Stimulated activated naive CD8-positive, alpha-beta T cell treated with anti-CD3 and anti-CD28 coated beads, Interleukin-15, Interleukin-2, amounts not matched to agents 100 U/mL and 50 U/mL, for 24 hours (primary cell): ENCODE measurements at places on chromosomes 4 and X.

DNA sequence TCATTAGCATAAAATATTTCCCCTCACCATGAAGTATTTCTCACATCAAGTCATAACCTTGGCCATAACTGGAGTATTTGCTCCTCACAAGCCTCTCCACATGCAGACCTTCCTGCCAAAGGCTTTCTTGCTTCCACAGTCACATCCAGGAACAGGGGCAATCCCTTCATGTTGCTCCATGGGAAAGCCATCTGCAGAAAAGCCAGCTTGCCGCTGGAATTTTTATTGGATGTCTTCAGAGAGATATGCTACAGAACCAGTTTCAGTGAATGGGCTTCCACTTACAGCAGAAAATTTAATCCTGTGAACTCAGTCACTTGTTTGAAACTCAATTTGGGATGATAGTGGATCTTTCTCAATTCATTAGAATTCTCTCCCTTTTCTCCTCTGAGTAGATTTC is 3.2 kb upstream of the CDKN2AIP start:
- DNase-seq = no peak

DNA sequence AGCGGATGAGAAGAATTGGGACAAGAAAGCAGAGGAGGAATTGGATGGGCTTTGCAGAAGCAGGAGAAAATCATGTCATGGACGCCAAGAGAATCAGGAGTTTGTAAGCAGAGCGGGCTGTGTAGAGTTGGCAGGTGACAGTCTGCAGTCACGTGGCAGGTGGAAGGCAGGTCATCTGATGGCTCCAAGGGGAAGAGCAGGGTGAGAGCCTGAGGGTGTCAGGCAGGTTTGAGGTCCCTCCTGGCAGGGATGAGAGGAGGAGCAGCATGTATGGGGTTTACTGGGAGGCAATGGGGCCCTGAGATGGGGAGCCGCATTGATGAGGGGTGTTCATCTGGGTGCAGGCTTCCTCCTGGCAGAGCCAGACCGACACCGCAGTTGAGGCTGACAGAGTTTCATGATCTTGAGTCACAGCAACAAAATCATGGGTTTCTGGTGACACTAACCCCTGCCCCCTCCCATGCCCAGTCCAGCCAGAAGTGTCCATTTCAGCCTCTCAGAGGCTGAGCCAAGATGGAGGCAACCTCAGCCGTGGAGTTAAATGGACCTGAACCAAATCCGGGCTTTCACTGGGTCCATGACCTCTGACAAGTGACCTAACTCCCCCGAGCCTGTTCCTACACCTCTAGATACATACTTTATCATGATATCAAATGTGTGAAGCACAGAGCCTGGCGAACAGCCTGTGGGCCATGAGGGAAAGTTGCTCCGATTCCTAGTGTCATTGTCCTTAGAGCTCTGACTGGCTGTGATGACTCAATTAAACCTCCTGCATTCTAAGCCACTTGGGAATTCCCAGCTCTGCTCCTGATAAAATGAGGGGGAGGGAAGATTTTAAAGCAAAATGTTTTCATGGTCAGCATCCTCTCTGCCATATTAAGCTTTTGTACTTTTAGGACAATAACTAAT is 36.1 kb downstream of the EVC start:
- no peak for DNase-seq

DNA sequence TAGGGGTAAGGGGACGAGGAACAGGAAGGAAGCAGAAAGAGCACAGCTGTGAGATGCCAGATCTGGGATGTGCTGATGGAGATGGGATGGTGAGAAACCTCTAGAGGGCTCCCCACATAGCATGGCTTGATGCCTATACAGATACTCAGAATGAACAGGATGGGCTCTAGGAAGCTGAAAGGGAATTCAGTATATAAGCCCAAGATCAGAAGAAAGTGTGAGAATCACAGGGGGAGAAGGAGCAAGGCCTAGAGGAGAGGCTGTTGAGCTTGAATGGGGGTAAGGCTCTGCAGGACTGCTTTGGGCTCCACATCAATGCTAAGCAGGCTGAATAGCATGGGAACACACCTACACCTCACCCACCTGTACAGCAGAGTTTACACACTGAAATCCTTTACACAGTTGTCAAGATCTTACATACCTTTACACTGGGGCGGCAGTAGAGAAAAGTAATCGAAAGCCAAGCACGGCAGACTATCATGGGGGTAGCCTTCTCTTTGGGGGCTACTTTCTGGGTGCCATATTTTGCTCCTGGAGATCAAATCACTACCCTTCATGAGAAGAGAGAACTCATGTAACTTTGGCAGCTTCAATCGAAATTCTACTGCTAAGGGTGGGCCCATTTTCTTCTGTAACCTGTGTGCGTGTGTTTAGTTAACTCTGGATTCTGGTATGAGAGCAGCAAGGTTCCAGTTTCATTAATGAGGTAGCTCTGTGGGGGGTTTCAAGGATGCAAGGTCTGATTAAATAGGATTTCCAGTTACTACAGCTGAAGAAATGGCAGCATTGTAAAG is 30.6 kb downstream of the HOPX start:
- DNase-seq = no peak

DNA sequence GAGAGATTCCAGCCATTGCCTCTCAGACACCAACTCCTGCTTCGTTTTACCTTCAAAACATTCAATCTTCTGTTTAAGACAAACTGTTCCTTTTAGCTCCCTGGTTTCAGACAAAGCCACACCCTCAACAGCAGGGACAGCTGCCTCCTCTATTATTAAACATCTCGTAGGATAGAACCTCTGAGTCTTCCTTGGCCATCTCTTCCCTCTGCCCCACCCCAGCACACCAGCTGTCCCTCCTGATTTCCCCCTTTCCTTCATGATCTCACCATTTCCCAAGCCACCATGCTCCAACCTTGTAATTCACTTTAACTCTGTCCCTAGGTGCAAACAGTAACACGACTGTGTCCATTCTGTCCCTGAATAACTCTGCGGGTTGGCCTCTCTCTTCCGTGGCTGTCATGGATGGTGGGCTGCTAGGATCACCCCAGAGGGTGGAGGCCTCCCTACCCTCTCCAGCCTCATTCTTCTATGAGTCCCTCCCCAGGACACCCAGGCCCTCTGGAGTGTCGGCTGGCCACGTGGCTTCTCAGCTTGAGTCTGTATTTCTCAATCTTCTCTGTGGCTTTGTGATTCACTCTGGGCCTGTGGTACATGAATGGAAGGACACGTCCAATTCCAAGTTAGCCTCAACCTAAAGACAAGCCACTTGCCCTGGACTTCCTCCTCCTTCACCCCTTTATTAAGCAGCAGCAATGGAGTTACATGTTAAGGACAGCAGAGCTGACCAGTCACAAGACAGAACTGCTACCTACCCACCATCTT is 349.9 kb downstream of the FBXW7 start:
- DNase-seq = no peak

DNA sequence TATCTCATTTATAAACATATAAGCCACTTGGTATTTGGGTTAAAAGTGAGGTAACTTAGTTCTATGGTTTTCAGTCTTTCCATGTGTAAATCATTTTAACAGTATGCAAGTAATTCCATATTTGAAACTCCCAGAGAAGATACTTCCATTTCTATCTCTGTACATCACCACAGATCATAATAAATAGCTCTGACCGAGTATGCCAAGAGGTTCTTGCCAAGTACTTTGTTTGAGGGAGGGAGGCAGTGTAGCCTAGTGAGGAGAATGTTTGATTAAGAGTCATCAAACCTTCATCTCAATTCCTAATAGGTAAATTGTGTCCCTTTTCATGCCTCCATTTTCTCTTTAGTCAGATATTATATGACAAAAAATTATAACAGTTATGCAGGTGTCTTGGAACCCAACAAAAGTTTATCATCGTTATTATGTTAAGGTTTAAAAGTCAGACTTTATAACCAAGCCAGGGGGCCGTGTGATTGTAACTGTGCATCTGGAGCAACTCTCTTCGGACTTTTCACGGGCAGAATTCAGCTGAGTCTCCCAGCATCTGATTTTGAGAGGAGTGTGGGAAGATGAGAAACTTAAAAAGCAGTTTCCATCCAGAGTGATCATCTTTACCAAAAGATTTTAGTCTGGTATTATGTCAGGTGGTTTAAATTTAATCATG is 123.8 kb downstream of the ANK2 start:
- DNase-seq = no peak

- no peak for DNase-seq
These were observed 71.0 kb downstream of the DDX60L start for GRCh38 chr4:168409089-168409801.

- no peak for DNase-seq
These were observed 53.5 kb upstream of the PDE5A start for GRCh38 chr4:119682099-119682498.

- no peak for DNase-seq
These were observed 212.6 kb downstream of the FMR1NB start for GRCh38 chrX:148193759-148194158.

- DNase-seq = no peak
These were observed 55.4 kb downstream of the CC2D2A start for GRCh38 chr4:15525080-15525479.

DNA sequence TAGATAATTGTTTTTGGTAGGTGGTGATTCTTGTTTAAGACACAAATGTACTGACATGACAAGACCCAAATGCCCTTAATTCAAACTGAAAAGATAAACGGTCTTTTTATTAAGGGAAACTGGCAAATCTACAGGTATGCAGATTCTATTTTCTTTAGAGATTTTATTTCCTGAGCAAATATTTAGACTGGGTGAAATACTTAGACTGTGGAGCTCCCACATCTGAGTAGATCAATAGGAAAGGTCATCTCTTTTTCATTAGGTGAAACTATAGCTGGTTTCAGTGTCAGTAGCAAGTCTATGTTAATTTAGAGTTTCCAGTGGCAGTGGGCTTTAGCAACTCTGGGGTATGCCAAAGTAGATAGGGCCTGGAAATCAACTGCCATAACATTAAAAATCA is 446.7 kb downstream of the FSTL5 start:
- no peak for DNase-seq

- no peak for DNase-seq
These were observed 64.8 kb downstream of the PLS3 start for GRCh38 chrX:115625572-115626301.

GRCh38 chr4:85028910-85029309 is 62.4 kb upstream of the WDFY3 start:
- DNase-seq = no peak

GRCh38 chr4:148812101-148812500 is 369.9 kb upstream of the NR3C2 start:
- DNase-seq = no peak

- no peak for DNase-seq
These were observed 84.4 kb downstream of the CFAP299 start for GRCh38 chr4:80419946-80420345.

DNA sequence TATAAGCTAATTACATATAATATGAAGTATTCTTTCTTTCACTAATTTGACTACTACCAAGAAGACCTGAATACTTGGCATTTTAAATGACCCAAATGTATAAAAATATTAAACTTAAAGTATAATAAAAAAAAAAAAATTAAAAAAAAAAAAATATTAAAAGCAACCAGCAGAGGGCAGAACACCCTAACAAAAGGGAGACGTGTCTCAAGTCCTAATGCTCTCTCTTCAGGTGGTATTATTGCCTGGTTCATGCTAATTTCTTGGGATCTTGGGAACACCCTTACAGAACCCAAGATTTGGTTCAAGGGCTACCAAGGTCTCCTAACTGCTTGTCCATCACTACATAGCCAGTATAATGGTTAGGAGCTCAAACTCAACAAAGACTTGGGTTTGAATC is 754.8 kb downstream of the RAB28 start:
- DNase-seq = no peak

DNA sequence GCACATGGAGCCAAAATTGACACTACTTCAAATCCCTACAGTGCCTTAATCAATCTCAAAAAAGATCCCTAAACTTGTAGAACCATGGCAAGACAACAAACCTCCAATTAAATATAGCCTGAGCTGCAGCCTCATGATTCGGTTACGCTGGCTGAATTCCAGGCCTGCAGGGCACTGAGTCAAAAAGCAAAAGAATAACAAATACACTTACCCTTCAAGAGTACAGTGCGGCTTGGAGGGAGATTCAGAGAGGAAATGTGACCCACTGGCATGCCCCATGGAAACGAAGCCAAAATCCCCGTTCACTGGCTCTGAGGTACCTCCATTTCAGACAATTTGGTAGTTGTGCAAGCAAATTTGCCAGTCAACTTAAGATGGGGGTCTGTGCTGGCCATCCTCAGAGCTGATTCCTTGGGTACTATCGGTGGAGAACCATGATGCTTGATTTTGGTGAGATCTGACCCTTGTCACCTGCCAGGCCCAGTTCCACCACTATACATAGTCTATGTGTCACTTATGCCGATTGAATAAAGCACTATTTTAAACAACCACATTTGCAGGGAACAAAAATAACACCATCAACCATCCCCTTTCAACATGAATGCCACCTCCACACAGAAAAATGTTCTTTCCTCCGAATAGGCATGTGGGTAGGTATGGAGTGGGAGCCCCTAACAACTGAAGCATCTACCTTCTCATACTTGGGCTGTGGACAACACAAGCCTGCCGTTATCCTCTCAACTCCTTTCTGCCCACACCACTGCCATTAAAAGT is 2.1 kb downstream of the C4orf54 start:
- DNase-seq = no peak

GRCh38 chr4:153780876-153781275 is 8.0 kb downstream of the SFRP2 start:
- no peak for DNase-seq

DNA sequence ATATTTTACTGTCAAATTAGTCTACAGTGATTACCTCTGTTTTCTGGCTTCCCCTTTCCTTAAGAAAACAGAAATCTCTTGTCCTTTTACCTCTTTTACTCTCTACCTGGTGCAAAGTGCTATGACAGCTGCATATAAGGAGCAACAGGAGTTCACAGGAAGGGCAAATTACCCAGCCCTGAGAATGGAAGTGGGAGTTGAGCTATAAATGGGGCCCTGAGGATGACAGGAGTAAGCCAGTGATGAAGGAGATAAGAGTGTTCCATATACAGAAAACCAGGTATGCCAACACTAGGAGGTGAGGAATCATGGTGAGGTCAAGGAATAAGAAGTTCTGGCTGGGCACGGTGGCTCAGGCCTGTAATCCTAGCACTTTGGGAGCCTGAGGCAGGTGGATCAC is 4.5 kb upstream of the HSD17B13 start:
- no peak for DNase-seq

DNA sequence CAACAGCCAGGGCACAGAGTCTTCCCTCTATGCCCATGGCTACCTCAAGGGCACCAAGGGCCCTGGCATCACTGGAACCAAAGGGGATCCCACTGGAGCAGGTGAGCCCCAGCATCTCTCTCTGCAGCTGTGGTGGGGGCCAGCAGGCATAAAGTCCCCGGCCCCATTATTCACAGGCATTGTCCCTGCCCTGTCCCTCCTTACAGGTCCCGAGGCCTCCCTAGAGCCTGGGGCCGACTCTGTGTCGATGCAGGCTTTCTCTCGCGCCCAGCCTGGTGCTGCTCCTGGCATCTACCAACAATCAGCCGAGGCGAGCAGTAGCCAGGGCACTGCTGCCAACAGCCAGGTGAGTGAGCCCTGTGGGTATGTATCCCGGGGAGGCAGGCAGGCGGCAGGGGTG is 12.3 kb upstream of the UBA1 start:
- no peak for DNase-seq

DNA sequence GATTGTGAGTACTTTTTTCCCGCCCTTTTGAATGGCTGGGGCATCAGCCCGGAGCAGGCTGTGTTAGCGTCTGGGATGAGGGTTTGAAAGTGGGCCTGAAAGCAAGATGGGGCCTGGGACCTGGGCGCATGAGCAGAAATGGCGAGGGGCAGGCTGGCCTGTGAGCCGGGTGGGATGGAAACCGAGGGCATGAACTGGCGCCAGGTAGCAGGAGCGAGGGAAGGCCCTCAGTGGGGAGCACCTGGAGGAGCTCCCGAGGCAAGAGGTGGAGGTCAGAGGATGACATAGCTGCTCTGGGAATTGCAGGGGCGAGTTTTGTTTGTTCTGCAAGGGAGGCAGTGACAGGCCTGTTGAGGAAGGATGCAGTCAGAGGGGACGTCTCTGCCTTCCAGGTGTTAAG is 68.6 kb downstream of the RGS12 start:
- no peak for DNase-seq
